ENCODE measurements at places on chromosomes 11 and 22.

- DNase-seq, result no peak
- H3K4me3 ChIP-seq, result no peak overlapping the region
- H3K36me3 ChIP-seq, result peaks cover 14% of the 10 kb centered on the region
- no peak overlapping the region for H3K27ac ChIP-seq
Observed at GRCh38 chr11:71976551-71976950, 22.2 kb upstream of the IL18BP start.

DNA sequence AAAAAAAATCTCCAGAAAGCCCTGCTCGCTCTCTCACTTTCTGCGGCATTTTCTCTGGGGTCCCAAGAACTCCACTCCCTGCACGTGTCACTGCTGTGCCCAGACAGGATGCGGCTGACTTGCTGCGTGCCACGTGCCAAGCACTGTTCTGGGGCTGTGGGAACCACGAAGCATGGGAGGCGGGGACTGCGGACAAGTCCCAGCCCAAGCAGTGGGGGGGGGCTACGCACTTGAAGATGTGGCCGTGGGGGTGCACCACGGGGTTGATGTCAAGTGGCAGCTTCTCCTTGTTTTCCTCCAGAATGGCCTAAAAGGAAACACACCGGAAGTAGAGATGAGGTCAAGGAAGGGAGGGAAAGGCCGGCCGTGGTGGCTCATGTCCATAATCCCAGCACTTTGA lies 10.8 kb downstream of the TTLL12 start:
- no peak overlapping the region for H3K27ac ChIP-seq
- no peaks in the 10 kb centered on the region for H3K27me3 ChIP-seq
- H3K4me3 ChIP-seq, result no peak overlapping the region
- no peaks in the 10 kb centered on the region for H3K4me1 ChIP-seq
- peak; percentile 57 for DNase-seq

- H3K4me3 ChIP-seq, result no peak within 1 kb of the TSS
- DNase-seq, result no peak
- no peaks in the 10 kb centered on the region for H3K36me3 ChIP-seq
- no peak within 1 kb of the TSS for H3K27ac ChIP-seq
- peaks cover 59% of the 10 kb centered on the region for H3K27me3 ChIP-seq
Observed at GRCh38 chr11:72673943-72674828, at the start of gene PDE2A. TSS of gene PDE2A (minus strand) at chr11:72674422. CDS start at chr11:72674207, 215 bp downstream.

DNA sequence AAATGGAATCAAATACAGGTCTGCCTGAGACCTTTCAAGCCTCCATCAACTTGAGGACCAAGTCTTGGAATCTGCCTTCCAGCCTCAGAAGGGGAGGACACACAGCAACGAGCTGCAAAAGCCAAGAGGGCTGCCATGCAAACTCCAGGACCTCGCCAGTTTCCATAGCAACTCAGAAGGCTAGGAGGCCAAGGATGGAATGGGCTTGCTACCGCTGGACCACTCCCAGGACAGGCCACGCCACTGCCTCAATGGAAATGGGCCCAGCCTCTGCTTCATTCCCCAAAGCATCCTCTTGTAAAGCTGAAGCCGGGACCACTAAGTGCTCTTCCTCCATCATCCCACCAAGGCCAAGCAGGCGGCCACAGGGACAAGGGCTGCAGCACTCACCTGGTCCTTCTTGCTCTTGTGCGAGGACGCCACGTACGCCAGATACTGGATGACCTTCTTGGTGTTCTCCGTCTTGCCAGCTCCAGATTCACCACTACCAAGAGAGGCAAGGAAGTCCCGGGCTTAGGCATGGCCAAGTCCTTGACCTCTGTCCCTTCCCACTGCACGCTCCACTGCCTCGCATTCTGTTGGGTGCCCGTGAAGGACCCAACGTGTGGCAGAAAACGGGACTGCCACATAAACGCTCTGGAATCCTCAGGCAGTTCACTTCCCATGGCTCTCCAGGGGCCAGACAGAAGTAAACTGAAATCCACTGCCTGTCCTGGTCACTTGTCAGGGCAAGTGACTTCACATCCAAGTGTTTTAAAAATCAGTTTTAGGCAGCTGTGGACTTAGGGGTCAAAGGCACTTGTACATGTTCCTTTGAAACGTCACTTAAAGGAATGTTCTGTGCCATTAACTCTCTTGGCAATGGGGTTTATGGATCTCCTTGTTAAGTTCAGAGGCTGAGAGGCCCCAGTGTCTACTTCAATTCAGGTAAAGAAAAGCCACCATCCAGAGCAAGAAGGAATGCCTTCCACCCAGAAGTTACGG lies 61.3 kb downstream of the MYH9 start:
- H3K36me3 ChIP-seq, result peaks cover 94% of the 10 kb centered on the region
- no peak for DNase-seq
- H3K27ac ChIP-seq, result peak overlapping the region; percentile 100

DNA sequence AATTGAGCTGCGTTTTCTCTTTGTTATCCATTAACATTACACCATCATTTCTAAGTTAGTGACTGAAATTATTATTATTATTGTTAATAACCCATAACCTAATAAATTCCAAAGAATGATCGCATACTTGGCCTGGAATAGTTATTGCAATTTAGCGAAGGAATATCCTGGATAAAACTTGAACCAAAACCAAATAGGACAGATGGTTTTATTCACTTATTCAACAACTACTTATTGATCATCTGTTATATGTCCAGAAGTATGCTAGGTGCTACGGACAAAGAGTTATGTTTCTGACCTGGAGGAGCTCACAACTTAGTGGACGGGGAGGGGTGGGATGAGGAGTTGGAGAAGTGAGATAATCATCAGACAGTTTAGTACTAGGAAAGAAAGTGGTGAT lies 44.8 kb upstream of the ARHGAP20 start:
- no peaks in the 10 kb centered on the region for H3K36me3 ChIP-seq
- H3K4me1 ChIP-seq, result no peaks in the 10 kb centered on the region
- H3K27ac ChIP-seq, result no peak overlapping the region
- H3K27me3 ChIP-seq, result no peaks in the 10 kb centered on the region
- H3K4me3 ChIP-seq, result no peak overlapping the region

DNA sequence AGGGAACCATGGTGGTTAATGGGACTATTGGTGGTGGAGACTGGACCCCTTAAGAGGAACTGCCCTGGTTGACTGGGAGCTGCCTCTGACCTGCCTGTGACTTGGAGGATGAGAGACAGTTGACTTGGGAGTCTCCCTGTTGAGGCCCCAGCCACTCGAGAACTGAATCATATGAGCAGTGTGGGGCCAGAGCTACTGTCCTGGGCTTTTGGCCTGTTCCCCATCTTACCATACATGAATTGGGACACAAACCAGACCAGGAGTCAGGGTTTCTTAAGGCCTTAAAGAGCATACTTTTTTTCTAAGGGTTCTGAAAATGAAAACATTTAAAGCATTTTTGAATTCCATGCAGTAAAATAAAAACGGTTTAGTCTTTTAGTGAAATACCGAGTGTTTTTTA lies 92.8 kb downstream of the TEAD1 start:
- peaks cover 27% of the 10 kb centered on the region for H3K36me3 ChIP-seq
- no peak overlapping the region for H3K4me3 ChIP-seq
- no peaks in the 10 kb centered on the region for H3K27me3 ChIP-seq
- peaks cover 43% of the 10 kb centered on the region for H3K4me1 ChIP-seq
- DNase-seq, result no peak

DNA sequence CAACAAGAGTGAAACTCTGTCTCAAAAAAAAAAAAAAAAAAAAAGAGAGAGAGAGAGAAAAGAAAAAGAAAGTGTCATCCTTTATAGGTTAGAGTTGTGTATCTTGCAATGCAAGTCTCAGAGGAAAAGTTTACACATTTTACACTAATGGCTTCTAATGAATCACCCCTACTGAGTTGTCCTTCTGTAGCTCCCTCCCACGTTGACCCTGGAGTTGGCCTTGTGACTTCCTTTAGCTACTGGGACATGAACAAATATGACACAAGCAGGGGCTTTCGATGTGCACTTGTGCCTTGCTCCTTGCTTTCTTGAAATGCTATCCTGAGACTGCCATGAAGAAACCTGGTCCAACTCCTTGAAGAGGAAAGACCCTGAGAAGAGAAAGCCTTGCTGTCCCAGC lies 2.4 kb upstream of the SMCO4 start:
- peaks cover 2% of the 10 kb centered on the region for H3K4me1 ChIP-seq
- no peak overlapping the region for H3K4me3 ChIP-seq
- no peaks in the 10 kb centered on the region for H3K36me3 ChIP-seq

GRCh38 chr11:65919573-65920371 lies 546 bp downstream of the DRAP1 start:
- peaks cover 41% of the 10 kb centered on the region for H3K4me1 ChIP-seq
- peaks cover 51% of the 10 kb centered on the region for H3K36me3 ChIP-seq
- H3K27me3 ChIP-seq, result no peaks in the 10 kb centered on the region
- peak overlapping the region; percentile 80 for H3K4me3 ChIP-seq
- no peak for DNase-seq

- H3K27ac ChIP-seq, result peak overlapping the region; percentile 95
- peaks cover 26% of the 10 kb centered on the region for H3K4me1 ChIP-seq
- DNase-seq, result peak; percentile 94
Observed at GRCh38 chr11:67054836-67055523, 1.7 kb upstream of the RHOD start.

DNA sequence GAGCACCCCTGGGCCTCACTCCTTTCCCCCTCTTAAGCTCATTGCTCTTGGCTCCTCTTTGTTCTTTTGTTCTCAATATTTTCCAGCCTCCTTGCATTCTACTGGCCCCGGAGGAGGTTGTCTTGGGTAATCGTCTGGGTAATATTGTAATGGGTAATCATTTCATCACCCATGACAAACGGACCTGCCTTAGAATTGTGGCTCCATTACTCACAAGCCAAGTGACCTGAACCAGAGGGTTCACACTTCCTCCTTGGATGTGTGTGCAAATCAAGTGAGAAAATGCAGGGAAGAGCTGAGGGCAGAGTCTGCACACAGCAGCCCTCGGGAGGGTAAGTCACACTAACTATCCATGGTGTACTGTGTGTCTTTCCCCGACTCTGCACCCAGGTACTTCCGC lies 305.0 kb downstream of the BUD13 start:
- H3K27ac ChIP-seq, result no peak overlapping the region
- no peaks in the 10 kb centered on the region for H3K36me3 ChIP-seq
- H3K4me3 ChIP-seq, result no peak overlapping the region
- H3K4me1 ChIP-seq, result peaks cover 13% of the 10 kb centered on the region

DNA sequence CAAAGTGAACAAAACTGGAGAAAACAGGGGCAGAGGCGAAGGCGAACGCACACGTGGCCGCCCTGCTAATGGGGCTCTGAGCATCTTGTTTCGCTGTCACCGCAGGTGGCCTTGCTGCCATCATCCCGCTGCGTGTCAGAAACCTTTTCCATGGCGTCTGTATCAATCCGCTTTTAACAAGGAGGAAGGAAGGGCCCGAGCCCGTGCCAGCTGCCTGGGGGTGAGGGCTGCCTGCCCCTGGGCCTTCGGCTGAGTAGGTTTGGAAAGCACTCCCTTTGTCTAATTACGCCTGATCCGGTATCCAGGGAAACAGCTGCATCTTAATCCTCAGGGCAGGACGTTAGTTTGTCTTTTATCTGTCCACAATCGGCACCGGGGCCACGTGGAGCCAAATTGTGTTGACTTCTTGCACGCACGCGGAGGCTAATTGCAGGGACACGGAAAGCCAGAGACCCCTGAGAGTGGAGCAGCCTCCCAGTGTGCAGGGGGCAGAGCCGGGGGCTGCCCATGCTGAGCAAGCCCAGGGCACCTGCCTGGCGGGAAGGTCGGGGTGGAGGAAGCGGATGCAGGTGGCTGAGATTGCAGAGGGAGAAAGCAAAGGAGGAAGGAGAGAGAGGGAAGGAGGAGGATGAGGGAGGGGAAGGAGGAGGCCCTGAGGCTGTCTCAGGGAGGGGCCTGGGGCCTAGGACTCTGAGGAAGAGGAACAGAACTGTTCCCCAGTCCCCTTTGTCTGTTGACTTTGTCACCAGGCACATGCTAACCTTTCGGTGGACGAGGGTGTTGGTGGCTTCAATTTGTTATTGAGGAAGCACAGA lies 19.2 kb upstream of the TH start:
- H3K4me3 ChIP-seq, result no peak overlapping the region
- no peak overlapping the region for H3K27ac ChIP-seq
- no peaks in the 10 kb centered on the region for H3K27me3 ChIP-seq
- DNase-seq, result no peak
- H3K4me1 ChIP-seq, result peaks cover 8% of the 10 kb centered on the region

DNA sequence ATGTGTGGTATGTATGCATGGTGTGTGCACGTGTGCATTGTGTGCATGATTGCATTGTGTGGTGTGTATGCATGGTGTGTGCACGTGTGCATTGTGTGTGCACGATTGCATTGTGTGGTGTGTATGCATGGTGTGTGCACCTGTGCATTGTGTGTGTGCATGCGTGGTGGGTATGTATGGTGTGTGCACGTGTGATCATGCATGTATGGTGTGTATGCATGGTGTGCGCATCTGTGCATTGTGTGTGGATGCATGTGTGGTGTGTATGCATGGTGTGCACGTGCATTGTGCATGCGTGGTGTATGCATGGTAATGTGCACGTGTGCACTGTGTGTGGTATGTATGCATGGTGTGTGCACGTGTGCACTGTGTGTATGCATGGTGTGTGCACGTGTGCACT lies 16.8 kb downstream of the ALG12 start:
- H3K27me3 ChIP-seq, result no peaks in the 10 kb centered on the region
- H3K4me1 ChIP-seq, result no peaks in the 10 kb centered on the region
- H3K4me3 ChIP-seq, result no peak overlapping the region
- DNase-seq, result peak; percentile 7

DNA sequence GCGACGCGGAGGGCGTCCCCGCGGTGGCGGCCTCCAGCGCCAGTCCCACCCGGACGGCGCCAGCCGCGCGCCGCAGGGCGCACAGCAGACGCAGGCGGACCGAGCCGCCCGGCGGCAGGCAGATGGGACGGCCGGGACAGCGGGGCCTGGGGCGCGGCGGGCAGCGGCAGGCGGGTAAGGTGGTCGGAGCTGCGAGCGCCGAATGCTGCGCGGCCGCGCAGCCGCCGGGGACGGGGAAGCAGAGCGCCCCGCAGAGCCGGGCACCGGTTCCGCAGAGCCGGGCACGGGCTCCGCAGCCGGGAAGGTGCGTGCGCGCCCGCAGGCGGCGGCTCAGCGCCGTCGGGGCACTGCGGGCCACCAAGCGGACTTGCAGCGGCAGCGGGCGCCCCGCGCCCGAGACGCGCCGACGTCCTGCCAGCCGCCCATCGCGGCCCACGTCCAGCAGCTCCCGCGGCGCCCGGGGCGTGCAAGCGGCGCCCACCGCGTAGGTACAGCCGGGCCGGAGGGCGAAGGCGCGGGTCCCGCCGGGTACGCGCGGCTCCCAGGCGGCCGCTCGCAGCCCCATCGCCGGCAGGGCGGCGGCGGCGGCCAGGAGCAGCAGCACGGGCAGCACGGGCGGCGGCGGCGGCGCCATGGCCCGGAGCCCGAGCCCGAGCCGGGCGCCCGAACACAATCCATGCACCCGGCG lies 739 bp downstream of the CELSR1 start:
- H3K4me3 ChIP-seq, result peak overlapping the region; percentile 92
- H3K36me3 ChIP-seq, result peaks cover 26% of the 10 kb centered on the region
- H3K27ac ChIP-seq, result peak overlapping the region; percentile 64
- no peak for DNase-seq
- H3K27me3 ChIP-seq, result no peaks in the 10 kb centered on the region

- no peaks in the 10 kb centered on the region for H3K4me1 ChIP-seq
- no peak overlapping the region for H3K27ac ChIP-seq
- H3K36me3 ChIP-seq, result no peaks in the 10 kb centered on the region
- H3K27me3 ChIP-seq, result no peaks in the 10 kb centered on the region
- H3K4me3 ChIP-seq, result no peak overlapping the region
- DNase-seq, result peak; percentile 22
Observed at GRCh38 chr22:50713571-50714056, 24.4 kb upstream of the ACR start.

All from RWPE2 (cell line).